Cortex of kidney (tissue), 1 donor: ENCODE measurements at places on chromosomes 2 and 18.

DNA sequence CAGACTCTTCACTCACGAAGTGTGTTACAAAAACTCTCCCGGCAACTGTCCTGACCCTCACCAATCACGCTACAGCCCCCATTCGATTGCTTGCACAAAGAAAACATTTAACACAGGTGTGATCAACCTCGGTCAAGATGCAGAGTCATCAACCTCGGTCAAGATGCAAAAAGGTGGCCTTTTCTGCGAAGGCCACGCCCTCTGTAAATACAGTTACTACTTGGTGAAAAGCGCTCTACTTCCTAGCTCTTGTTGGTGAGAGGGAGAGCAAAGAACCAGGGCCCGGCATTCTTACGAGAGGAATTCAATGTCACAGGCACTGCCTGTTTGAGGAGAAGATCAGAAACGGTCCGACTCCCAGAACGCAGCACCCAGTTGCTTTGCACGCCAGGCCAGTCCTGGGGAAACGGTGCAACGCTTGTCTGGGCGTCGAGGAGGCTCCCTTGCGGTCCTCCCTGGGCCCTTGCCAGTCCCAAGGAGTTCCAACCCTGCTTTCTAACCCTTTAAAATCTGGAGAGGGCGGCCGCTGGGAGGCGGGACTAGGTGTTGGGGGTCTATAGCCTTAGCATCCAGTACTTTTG is 1.9 kb downstream of the PIEZO2 start:
- DNase-seq: no peak

DNA sequence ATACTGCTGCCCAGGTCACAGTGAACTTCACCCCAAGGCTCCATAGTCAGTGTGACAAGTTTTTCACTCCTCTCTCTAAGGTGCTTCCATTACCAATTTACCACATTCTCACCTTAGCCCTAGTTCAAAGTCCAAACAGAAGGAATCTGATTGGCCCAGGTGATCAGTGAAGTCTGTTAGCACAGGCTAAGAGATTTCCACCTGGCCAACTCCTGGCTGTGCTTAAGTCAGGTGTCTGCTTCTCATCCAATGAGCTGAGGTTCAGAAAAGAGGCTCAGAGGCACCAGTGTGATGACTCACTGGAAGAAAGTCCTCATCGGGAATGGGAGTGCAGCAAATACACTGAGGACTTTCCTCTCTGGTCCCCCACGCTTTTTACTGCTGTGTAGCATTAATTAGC is 164.4 kb upstream of the MGAT5 start:
- DNase-seq: no peak

DNA sequence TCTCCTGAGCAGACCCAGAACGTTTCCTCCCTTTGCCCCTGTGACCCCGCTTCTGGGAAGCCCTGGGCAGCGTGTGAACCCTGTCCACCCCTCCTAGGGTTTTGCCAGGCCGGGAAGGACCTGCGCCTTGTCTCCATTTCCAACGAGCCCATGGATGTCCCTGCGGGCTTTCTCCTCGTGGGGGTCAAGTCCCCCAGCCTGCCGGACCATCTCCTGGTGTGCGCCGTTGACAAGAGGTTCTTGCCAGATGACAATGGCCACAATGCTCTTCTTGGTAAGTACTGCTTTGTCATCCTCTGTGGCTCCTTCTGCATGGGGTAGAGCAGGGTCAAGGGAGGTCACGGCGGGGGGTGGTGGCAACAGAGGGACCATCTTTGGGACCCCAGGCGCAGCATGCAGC is 32.5 kb downstream of the GREB1 start:
- no peak for DNase-seq

DNA sequence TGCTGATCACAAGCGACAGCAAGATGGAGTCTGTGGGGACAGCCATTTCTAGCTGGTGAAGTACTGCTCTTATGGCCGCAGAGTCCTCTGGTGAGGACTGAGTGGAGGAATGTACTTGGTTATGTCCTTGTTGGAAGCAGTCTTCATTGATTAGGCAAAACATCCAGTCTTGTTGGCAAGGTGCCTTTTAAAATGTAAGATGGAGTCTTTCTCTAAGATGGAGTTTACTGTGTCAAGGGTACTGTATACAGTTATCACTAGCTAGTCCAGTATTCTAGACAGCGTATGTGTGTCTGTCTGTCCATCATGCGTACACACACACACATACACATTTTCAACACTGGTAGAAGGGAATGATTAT is 74.8 kb downstream of the NPAS2 start:
- no peak for DNase-seq

- DNase-seq: no peak
These were observed 103.8 kb upstream of the ST3GAL5 start for GRCh38 chr2:85992611-85993010.

GRCh38 chr2:191150600-191151330 is at the start of gene STAT4:
Gene STAT4, minus strand, starts transcription at chr2:191150994. Its CDS starts 2,791 bp downstream, at chr2:191148203.
- DNase-seq: no peak

GRCh38 chr2:102114851-102115497 is 27.6 kb upstream of the IL1R1 start:
- DNase-seq: no peak

DNA sequence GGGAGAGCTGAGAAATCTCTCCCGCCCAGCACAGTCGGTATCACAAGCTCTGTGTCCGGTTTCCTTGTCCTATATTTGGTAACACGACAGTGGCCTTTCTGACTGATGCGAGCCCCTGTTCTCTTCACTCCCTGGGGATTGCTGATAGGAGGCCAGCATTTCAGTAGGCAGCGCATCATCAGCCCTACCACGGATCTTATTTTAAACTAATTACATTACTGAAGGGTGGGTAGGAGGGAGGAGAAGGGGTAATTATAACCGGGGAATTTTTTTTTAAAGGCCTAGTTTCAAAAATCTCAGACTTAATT is 125.6 kb upstream of the LGALSL start:
- no peak for DNase-seq

- no peak for DNase-seq
These were observed 13.5 kb downstream of the ALPK2 start for GRCh38 chr18:58615140-58616132.

DNA sequence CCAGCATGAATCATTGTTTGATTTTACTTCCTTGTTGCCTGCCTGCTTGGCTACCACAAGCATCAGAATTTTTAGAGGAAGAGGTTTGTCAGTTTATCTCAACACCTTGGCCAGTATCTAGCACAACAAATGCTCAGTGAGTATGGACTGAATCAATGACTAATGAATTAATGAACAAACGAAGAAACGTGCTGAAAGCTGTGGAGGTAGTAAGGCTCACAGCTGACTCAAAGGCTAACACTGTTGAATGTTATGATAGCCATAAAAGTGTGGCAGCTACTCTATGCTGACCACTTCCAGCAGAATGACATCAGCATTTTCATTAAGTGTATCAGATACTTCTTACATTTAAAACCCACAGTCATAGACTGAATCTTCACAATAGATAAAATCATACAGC is 543.4 kb downstream of the IRS1 start:
- no peak for DNase-seq

- DNase-seq: no peak
These were observed 159.2 kb downstream of the INHBB start for GRCh38 chr2:120504936-120505705.

DNA sequence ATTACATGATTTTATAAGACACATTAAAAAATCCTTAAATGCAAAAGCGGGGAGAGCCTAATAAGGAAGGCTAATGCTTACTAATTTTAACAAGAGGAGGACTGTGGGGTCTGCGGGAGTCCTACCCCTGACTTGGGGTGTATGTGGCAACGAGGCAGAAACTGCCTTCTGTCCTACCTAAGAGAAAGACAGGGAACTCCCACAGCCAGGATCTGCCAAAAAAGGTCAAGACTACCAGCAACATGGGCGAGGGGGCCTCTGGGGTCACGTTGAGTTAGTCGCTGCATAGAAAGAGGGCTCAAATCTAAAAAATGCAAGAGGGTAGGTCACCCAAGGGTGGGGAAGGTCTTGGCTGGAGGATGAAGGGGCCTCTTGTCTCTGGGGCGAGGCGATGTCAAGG is 529 bp upstream of the AMER3 start:
- no peak for DNase-seq

DNA sequence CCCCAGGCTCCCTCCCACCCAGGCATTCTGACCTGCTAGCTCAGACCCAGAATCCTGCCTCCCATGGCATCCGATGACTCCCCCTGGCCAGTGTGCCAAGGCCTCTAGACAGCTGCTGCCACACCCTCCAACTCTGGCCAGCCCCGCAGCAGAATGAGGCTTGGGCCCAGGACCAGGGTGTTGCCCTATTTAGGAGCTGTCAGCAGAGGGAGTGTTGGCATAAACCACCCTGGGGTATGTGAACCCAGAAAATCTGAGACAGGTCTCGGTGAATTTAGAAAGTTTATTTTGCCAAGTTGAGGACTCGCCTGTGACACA is 134.3 kb downstream of the KLHL29 start:
- DNase-seq: no peak

DNA sequence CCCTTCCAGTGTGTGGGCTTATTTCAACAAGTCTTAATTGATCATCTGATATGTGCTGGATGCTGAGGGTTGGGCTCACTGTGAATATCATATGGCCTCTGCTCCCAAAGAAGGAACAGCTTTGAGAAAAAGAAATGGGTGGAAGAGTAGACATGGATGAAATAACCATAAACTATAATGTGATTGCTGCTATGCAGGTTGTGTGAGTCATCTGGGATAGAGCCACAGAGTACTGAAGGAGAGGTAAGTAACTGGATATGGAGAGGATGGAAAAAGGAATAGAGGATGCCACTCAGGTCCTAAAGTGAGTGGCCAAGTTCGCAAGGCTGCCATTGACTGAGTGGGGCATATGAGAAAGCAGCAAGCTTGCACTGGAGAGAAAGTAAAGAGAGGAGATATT is 8.7 kb upstream of the DSG2 start:
- DNase-seq: no peak

DNA sequence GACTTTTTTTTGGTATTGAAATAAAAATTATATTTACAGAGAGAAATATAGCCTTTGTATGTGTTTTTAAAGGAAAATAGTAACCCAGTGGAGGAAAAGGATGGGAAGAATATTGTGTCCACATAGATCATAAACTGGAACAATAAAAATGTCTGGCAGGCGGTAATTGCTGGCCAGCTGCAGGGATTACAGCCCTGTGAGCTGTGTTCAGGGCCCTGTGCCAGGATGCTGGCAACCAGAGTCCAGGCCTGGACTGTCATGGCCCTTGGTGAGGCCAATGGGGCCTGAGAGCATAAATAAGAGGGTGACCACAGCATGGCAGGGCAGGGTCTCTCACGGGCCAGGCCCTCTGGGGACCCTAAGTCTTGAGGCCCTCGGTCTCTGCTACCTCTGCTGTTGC is 171.2 kb downstream of the ACOXL start:
- DNase-seq: no peak

GRCh38 chr2:197152451-197153228 is 157.9 kb downstream of the ANKRD44 start:
- no peak for DNase-seq

GRCh38 chr18:58497845-58498244 is 131.0 kb downstream of the ALPK2 start:
- no peak for DNase-seq

DNA sequence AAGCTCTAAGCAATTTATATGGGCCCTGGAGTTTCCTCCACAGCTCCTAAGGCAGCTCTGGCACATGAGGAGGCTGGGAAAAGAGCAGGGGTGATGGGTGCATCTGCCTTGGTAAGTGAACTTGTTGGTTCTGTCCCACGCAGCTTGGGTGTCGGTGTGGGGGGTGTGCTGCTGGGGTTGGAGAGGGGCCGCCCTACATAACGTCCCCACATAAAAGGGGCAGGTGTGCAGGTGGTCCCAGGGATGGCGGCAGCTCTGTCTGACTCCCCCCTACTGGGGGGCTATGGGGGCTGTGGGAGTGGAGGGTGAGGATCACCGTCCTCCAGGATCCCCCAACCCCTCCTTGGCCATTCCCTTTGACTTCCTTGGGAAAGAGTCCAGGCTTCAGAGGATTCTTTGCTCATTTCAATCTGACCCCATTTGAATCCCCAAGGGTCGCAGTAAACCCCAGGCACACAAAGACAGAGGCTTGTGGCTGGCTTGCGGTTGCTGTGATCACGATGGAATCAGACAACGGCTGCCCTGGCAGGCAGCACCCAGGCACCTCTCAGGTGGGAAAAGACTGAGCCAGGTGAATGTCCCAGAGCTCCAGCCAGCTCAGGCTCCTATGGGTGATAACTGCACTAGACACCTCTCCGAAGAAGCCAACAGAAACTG is 34.5 kb upstream of the CD8A start:
- no peak for DNase-seq

DNA sequence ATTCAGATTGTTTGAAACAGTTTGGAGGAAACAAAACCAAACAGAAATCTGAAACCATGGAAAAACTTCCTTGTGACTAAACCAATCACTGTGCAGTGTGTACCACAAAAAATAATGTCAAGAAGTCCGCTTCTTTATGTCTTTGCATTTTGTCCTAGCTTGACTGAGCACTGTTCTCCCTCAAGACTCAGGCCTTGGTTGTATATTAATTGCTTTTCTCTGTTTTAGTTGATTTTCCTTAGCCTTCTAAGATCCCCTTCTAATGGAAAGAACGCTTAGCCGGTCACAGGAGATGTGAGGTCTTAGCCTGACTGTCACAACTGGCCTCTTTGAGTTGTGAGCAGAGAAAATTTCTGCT is 56.6 kb downstream of the LCLAT1 start:
- no peak for DNase-seq

DNA sequence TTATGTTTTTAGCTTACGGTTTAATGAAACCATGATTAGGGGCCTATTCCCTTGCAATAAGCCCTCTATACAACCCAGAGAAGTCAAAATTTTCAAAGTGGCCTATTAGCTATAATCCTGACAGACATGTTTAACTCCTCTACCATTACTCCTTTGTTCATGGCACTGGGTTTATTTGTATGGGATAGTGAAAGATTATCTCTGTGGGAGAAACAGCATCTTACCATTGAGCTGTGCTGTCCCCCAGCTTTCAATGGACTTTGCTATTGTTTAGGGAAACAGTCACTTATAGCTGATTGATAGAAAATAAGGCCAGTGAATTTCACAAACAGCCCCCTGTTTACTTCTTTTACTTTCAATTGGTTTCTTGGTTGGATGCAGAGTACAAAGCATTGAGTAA is 675.2 kb upstream of the GCFC2 start:
- DNase-seq: no peak

DNA sequence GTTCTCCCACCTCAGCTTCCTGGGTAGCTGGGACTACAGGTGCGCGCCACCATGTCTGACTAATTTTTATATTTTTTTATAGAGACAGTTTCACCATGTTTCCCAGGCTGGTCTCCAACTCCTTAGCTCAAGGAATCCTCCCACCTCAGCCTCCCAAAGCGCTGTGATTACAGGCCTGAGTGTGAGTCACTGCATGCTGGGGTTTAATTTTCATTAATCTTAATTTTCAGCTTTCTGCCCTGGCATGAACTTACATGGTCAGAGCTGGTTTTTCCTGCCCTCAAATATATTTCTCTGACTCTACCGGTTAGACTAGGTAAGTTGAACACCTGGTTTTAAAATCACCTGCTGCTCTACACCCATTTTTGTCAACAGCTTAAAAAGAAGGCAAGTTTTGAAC is 3.1 kb downstream of the MARCHF7 start:
- no peak for DNase-seq

DNA sequence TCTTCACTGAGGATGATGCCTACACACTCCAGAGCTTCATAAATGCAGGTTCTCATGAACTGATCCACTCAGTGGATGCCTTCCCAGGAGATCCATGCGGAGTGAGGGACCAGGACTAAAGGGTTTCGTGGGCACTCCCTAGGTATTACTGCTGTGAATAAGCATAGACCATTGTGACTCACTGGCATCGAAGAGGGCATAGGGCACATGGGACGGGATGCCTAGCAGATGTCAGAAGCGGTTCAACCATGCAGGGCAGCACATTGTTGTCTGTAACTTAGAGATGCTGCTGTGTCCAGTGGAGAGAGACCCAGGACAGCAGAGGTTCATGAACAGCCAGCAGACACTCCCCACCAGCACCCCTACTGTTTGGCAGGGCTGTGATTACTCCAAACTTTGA is 17.2 kb downstream of the GKN2 start:
- DNase-seq: no peak
